G401 (cell line): ENCODE measurements at places on chromosomes 12 and 14. TPM values are rescaled to one million over a fixed set of nuclear protein-coding genes. Genes with fewer than 3 reads are reported as not detected.

Gene A2ML1
- not detected in 2 replicates for total RNA-seq

Gene CNIH1
- total RNA-seq: 257 and 284 TPM in 2 replicates

DNA sequence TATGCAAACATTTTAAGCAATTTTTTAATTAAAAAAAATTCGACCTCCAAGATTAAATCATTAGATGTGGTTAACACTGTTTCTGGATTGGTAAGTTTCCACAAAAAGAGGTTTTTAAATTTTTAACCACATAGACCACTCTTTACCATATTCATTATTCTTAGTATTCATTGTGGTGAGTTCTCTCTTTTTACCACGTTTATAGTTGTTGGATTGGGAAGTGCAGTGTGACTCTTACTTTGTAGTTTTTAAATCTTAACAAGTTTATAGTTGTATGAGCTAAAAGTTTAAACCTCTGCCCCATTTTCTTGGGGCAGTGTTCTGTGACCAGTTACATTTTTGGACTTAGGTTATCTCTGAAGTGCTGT lies 8.6 kb downstream of the ATP2A2 start:
- DNase-seq: no peak

- DNase-seq: no peak
Measured at GRCh38 chr12:114847441-114848035, 163.6 kb upstream of the TBX3 start.

DNA sequence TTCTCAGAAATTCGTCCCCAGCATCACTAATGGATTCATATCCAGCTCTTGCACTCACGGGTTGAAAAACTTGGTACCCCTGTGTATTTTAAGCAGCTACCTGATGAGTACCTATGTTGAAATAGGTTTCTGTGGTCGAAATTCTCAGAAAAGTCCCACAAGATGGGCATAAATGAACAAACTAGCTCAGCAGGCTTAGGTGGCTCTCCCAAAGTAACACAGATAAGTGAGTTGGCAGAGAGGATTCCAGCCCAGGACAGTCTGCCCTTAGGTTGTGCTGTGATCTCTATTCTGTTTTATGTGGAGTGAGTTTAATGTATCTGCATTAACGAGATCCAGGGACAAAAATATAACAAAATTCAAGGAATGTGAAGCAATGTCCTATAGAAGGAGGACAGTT lies 92.3 kb downstream of the RGS6 start:
- DNase-seq: no peak
